ENCODE measurements at places on chromosomes 11 and 22. TPM values are rescaled to one million over a fixed set of nuclear protein-coding genes. Genes with fewer than 3 reads are reported as not detected.

Gene UCP2
- total RNA-seq = 344 TPM

- DNase-seq = no peak
- H3K27ac ChIP-seq = no peak overlapping the region
- peaks cover 10% of the 10 kb centered on the region for H3K36me3 ChIP-seq
- H3K4me1 ChIP-seq = peaks cover 30% of the 10 kb centered on the region
- peaks cover 4% of the 10 kb centered on the region for H3K27me3 ChIP-seq
- H3K4me3 ChIP-seq = peak overlapping the region; percentile 15
These were observed 7.5 kb downstream of the MCAM start for GRCh38 chr11:119309411-119309810.

DNA sequence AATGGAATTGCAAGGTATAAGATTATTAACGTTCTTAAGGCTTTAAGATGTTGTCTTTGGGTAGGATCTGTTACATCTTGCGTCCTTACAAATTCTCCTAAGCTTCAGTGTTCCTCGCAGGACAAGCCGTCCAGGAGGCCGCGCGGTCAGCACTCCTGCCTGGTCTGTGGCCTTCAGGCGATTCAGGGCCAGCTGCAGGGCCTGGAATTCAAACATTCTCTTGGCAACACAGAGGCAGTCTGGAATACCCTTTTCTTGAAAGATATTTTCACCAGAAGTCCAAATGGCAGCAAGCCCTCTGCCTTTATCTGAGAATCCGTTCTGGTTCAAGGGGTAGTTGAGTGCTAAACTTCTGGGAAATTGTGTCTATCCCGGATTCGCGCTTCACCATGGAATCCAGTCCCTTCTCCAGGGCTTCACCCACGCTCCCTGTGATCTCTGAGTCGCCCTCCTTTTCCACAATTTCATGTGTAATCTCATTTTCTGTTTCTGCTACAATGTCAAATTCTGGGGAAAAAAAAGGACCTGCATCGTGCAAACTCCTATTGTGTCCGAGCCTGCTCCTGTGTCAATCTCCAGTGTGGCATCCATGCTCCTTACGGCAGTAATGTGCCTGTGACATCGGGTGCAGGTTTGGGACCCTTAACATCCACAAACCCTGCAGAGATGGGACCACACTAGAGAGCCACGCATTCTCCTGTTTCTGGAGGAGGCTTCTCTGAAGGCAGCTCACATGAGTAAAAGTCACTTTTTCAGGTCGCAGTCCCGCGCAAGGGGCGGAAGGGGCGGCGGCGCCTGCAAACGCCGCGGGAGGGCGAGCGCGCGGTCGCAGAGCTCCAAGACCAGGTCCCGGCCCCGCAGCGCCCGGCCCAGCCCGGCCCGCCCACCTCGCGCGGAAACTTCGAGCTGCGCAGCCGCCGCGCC, 25.4 kb upstream of the SORL1 start:
- H3K4me3 ChIP-seq = peak overlapping the region; percentile 53
- peaks cover 51% of the 10 kb centered on the region for H3K4me1 ChIP-seq
- H3K27ac ChIP-seq = peak overlapping the region; percentile 71
- peaks cover 30% of the 10 kb centered on the region for H3K36me3 ChIP-seq
- peaks cover 3% of the 10 kb centered on the region for H3K27me3 ChIP-seq

DNA sequence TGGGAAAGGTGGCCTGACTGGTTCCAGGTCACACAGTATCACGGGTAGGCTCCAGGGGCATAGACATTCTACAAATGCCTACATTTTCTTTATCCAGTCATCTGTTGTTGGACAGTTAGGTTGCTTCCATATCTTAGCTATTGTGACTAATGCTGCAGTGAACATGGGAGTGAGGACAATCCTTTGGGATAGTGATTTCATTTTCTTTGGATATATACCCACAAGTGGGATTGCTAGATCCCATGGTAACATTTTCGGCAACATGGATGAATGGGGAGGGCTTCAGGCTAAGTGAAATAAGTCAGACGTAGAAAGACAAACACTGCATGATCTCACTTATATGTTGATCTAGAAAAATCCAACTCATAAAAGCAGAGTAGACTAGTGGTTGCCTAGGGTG, 744.3 kb downstream of the NTM start:
- H3K27me3 ChIP-seq = no peaks in the 10 kb centered on the region
- no peak overlapping the region for H3K27ac ChIP-seq
- no peaks in the 10 kb centered on the region for H3K36me3 ChIP-seq
- H3K4me1 ChIP-seq = no peaks in the 10 kb centered on the region

DNA sequence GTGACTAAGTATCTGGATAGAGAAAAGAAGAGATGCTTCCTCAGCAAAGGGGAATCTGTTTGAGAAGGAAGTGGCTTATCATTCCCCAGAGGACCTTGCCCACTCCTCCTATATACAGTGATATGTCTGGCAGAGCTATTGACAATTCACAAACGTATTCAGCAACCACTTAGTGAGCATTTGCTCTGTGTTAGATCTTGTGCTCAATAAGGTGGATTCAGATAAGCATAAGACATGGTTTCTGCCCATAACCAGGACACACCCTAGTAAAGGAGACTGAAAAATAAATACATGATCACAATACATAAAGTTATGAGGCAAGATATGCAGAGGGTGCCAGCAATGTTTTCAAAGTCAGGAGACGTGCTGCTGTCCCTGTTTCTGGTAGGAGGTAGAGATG, 1.4 kb downstream of the TMEM9B start:
- H3K4me1 ChIP-seq = peaks cover 34% of the 10 kb centered on the region
- H3K27ac ChIP-seq = peak overlapping the region; percentile 97
- H3K27me3 ChIP-seq = no peaks in the 10 kb centered on the region
- H3K4me3 ChIP-seq = peak overlapping the region; percentile 97
- peaks cover 7% of the 10 kb centered on the region for H3K36me3 ChIP-seq

DNA sequence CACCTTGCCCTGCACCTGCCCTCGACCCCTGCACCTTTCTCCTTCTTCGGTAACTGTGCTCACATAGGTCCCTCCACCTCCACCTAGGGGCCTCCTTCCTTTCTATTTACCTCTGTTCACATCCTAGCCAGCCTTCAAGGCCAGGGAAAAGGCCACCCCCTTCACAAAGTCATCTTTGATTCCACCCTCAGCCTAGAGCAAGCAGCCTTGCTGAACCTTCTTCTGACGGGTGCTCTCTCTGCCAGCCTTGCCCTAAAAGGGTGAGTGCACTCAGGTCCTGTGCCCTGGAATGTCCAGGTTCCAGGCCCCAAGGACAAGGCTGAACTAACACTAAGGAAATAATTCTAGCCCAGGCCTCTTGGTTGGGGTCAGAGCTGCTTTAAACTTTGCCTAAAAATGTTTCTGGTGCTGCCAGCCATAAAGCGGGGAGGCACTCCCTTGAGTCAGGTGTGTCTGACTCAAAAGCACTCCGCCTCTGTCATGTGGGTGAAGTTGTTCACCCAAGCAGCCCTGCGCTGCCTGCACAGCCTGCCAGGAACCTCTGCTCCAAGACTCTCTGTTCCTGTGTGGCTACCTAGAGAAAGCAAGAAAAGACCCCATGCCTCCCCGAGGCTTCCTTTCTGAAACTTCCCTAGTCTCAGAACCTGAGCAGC, 9.2 kb upstream of the FAM83F start:
- peaks cover 2% of the 10 kb centered on the region for H3K36me3 ChIP-seq
- H3K27me3 ChIP-seq = peaks cover 10% of the 10 kb centered on the region
- no peak overlapping the region for H3K27ac ChIP-seq
- no peak for DNase-seq

Gene PIWIL4
- total RNA-seq = 0.65 TPM

DNA sequence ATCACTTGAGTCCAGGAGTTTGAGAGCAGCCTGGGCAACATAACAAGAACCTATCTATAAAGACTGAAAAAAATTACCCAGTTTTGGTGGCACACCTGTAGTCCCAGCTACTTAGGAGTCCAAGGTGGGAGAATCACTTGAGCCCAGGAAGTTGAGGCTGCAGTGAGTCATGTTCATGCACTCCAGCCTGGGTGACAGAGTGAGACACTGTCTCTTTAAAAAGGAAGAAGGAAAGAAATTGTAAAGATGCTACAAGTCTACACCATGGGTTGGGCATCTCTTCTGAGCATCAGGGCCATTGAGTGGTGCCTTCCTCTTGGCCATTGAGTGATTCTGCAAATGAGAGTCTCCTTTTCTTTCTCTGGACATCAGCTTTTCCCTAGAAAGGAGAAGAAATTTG, 15.7 kb upstream of the MTMR3 start:
- H3K4me1 ChIP-seq = peaks cover 12% of the 10 kb centered on the region
- DNase-seq = no peak
- no peaks in the 10 kb centered on the region for H3K36me3 ChIP-seq
- no peak overlapping the region for H3K4me3 ChIP-seq

- H3K27me3 ChIP-seq = no peaks in the 10 kb centered on the region
- H3K4me1 ChIP-seq = no peaks in the 10 kb centered on the region
- no peak overlapping the region for H3K4me3 ChIP-seq
These were observed 138.4 kb downstream of the SLC17A6 start for GRCh38 chr11:22476589-22476988.

DNA sequence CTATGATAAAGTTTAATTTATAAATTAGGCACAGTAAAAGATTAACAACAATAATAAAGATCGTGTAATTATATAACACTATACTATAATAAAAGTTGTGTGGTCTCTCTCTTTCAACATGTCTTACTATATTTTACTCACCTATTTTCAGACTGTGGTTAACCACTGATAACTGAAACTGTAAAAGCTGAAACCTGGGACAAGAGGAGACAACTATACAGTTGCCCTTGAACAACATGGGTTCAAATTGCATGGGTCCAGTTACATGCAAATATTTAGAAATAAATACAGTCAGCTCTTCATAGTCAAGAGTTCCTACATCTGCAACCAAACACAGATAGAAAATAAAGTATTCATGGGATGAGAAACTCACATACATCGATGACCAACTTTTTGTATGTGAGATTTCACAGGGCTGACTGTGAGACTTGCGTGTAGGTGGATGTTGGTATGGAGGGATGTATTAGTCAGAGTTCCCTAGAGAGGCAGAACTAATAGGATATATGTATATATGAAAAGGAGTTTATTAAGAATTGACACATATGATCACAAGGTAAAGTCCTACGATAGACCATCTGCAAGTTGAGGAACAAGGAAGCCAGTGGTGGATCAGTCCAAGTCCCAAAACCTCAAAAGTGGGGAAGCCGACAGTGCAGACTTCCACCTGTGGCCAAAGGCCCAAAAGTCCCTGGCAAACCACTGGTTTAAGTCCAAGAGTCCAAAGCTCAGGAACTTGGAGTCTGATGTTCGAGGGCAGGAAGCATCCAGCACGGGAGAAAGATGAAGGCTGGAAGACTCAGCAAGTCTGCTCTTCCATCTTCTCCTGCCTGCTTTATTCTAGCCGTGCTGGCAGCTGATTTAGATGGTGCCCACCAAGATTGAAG, 359.5 kb downstream of the INSC start:
- no peak overlapping the region for H3K27ac ChIP-seq
- no peaks in the 10 kb centered on the region for H3K27me3 ChIP-seq
- DNase-seq = no peak
- H3K4me3 ChIP-seq = no peak overlapping the region
- no peaks in the 10 kb centered on the region for H3K36me3 ChIP-seq
- H3K4me1 ChIP-seq = no peaks in the 10 kb centered on the region

DNA sequence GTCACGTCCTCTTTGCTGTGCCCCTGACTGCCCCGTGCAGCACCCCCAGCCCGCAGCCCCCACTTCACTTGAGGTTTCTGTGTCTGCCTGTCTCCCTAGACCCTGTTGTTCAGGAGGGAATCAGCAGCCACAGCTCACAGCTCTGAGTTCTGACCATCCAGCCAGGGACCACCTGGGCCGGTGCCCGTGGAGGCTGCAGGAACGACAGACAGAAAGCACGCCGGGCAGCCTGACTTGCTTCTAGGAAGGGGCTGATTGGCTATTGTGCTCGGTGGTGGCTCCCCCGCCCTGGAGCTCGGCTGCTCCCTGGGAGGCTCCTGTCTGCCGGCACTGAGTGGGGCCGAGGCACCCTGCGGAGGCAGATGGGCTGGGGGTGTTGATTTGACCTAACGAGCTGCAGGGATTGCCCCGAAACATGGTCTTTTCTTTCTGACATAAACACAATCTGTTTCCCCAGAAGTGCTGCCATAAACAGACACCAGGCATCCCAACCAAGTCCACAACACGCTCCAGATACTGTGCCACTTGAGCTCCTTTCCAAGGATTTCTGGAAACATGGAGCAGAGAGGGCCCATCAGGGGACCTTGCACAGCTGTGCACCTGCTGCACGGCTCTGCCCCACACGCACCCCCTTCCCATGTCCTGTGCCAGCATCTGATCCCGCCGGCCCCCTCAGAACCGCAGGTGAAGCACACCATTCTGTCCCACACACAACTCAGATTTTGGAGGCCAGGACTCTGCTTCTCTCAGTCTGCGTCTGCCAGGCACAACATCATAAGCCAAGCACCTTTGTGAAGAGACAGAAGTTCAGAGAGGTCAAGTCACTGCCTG, 855.9 kb downstream of the TBC1D22A start:
- no peaks in the 10 kb centered on the region for H3K4me1 ChIP-seq
- no peak overlapping the region for H3K4me3 ChIP-seq
- H3K36me3 ChIP-seq = no peaks in the 10 kb centered on the region
- H3K27me3 ChIP-seq = no peaks in the 10 kb centered on the region

DNA sequence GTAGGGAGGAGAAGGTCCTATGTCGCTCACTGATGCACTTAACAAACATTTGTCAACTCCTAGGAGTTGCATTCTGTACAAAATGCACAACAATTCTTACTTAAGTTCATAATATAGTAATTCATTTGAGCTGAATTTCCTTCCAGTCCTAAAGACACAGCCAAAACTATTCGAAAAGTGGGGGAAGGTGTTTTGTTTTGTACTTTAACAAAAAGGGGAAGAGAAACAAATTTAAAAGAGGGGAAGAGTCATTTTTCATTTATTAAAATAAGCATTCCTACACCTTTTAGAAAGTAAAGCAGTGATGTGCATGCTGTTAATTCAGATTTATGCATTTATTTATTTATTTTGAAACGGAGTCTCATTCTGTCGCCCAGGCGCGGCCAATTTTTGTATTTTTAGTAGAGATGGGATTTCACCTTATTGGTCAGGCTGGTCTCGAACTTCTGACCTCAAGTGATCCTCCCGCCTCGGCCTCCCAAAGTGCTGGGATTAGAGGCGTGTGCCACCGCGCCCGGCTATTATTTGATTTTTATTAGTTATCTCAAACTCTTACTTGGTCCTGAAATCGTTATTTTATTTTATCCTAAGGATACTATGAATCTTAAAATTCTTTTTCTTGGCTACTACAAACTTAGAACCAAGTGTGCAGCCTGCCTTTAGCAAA, 1.1 kb upstream of the FANCF start:
- no peaks in the 10 kb centered on the region for H3K27me3 ChIP-seq
- peak overlapping the region; percentile 99 for H3K4me3 ChIP-seq
- H3K36me3 ChIP-seq = peaks cover 18% of the 10 kb centered on the region
- H3K4me1 ChIP-seq = peaks cover 23% of the 10 kb centered on the region
- peak overlapping the region; percentile 100 for H3K27ac ChIP-seq

DNA sequence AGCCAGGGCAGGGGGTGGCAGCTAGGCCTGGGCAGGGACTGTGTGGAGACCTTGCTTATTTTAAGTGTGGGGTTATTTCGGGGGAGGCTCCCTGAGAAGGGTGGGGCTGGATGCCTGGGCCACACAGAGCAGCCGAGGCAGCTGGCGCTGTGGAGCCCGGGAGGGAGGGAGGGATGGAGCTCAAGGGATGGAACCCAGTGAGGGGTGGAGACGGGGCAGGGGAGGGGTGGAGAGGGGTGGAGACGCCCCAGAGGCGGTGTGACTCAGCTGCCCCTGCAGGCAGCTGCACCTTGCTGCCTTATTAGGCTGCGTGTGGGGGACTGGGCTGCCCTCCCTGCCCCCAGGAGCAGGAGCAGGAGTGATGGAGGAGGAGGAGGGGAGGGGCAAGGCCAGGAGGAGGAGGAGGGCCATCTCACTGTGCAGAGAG, 9.8 kb upstream of the TSSC4 start:
- H3K27me3 ChIP-seq = no peaks in the 10 kb centered on the region
- peaks cover 39% of the 10 kb centered on the region for H3K4me1 ChIP-seq
- no peak overlapping the region for H3K27ac ChIP-seq
- peaks cover under 1% of the 10 kb centered on the region for H3K36me3 ChIP-seq
